ENCODE measurements at places on chromosomes 1 and 21.

- DNase-seq = no peak
Measured at GRCh38 chr1:212702672-212703071, 3.0 kb upstream of the BATF3 start.

- no peak for DNase-seq
Measured at GRCh38 chr1:29365906-29366670, 129.8 kb downstream of the PTPRU start.

DNA sequence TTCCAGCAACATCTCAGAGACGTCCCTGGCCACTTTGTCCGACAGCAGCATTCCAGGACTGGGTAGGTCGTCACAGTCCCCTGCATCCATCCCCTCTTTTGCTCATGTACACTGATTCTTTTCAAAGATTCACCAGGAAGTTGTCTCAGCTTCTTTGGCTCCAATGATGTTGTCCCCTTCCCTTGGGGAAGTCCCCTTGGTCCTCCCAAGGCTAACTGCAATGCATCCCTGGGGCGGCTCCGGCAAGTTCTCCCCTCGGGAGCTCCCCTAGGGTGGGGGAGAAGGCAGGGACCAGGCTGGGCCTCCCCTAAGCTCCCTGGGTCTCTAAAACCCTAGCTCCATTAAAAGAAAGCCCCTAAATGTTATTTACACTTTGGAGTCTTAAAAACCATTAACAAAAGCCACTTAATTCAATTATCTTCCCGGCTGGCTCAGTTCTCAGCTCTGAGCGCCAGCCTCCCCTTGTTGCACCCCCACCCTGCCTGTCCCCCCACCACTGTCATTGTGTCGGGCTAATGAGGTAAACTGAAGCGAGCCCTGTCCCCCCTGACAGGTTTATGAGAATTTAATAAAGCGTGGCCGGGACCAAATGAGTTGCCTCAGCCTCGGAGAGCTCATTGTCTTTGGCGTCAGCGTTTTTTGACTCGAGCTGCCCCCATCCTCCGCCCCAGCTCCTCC, 25.3 kb downstream of the KNCN start:
- no peak for DNase-seq

DNA sequence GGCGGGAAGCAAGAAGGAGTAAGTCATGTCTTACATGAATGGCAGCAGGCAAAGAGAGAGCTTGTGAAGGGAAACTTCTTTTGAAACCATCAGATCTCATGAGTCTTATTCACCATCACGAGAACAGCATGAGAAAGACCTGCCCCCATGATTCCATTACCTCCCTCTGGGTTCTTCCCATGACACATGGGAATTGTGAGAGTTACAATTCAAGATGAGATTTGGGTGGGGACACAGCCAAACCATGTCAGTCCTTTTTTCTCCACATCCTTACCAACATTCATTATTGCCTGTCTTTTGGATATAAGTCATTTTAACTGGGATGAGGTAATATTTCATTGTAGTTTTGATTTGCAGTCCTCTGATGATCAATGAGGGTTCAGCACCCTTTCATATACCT, 81.0 kb downstream of the DIRAS3 start:
- no peak for DNase-seq

DNA sequence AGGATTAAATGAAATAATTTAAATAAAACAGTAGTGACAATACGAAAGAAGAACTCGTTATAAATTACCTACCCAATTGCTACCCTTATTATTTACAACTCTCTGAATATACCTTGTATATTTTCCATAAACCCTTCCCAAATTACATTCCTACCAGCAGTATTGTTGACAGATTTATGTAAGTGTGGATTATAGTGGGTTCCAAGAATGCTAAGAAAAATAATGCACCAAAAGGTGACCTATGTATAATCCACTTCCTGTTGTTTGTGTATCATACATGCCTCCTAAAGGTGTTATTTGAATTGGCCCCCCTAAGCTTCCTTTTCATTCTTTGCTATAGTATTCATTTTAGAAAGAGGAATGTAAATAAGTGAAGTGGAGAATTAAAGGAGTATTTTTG, 33.2 kb upstream of the CXADR start:
- no peak for DNase-seq

GRCh38 chr1:87084244-87084836, 169.9 kb downstream of the HS2ST1 start:
- no peak for DNase-seq

GRCh38 chr1:85368073-85368770, 91.8 kb upstream of the BCL10 start:
- DNase-seq = no peak

GRCh38 chr1:78333502-78333901, 157.3 kb upstream of the PTGFR start:
- no peak for DNase-seq

GRCh38 chr1:62362061-62362917, 43.1 kb upstream of the KANK4 start:
- DNase-seq = no peak

GRCh38 chr1:116104667-116105066, 6.5 kb upstream of the MAB21L3 start:
- DNase-seq = no peak

DNA sequence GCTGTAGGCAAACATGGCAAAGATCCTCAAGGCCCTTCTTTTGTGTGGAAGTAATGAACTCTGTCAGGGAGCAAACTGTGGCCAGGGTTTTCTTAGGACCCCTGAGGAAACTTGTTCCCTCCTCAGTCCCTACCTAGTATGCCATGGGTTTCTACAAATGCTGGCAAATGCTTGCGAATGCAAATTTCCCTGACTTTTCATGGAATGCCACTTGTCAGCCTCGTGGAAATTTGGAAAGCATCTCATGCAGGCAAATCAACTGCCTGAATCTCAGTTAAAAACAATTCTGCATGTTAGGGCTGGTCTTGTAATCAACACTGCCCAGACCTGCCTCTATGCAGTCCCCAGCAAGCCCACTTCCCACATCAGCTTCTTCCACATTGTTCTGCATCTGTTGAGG, 334.9 kb upstream of the AJAP1 start:
- no peak for DNase-seq

GRCh38 chr1:176857632-176858031, 306.9 kb downstream of the ASTN1 start:
- no peak for DNase-seq

DNA sequence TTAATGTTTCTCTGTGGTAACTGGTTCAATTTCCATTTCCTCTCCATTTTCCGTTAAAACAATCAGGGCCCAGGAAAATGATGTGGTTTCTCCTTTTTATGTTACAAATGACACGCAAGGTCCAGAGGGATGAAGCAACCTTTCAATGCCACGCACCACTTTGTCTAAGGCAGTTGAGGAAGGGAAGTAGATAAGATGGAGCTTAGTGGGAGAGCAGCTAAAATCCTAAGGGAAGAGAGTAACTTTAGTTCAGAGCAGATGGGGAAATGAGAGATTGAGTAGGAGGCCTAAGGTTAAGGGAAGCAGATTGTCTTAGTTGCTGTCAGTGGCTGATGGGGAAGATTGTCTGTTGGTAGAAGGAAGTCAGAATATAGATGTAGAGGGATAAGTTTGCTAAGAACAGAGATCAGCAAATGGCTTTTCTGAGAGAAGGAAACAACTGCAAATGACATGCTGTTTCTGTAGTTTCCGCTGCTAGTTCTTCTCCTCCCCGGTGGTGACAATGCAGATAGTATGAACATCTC, 660 bp downstream of the CD1C start:
- DNase-seq = no peak

DNA sequence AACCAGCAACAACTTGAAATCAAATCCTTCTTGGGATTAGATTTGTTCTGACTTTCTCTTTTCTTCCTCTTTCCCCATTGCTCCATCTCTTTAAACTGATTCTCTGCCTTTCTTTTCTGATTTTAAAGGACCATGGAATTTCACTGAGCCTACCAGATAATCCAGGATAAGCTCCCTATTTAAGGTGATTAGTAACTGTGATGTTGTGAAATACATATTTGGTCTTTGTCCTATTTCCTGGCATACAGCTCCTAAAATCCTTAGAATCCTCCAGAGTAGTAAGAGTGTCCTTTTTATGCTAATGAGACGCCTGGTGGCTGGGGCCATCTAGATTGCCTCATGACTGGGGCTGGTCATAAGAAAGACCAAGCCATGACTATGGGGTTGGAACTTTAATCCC, 236.9 kb downstream of the USP25 start:
- DNase-seq = no peak

- DNase-seq = no peak
Measured at GRCh38 chr1:176566004-176566975, 103.3 kb downstream of the PAPPA2 start.

- no peak for DNase-seq
Measured at GRCh38 chr1:175209493-175209921, 16.9 kb upstream of the KIAA0040 start.

DNA sequence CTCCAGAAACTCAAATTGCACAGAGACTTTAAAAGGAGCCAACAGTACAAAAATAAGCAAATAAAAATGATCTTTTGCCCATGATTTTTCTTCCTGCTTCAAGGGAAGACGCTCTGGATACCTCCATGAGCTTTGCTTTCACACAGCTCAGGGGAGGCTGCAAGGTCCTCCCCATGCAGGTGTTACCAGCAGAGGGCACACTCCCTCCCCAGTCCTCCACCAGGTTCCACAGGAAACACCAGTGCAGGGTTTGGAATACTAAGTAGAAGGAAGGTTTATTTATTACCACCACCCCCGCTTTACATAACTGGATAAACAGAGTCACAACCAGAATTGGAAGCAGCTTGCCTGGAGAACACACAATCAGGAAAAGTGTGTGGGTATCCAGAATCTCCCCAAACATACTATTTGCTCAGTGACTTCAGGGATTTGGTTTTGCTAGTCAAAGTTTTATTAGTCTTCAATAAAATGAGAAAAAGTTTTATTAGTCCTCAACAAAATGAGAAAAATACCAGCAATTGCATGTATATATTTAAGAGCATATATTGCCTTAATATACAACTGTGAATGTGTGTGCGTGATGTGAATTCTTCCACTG, 37.3 kb downstream of the HSD3B1 start:
- no peak for DNase-seq

- no peak for DNase-seq
Measured at GRCh38 chr1:95195046-95195445, 39.0 kb upstream of the RWDD3 start.

DNA sequence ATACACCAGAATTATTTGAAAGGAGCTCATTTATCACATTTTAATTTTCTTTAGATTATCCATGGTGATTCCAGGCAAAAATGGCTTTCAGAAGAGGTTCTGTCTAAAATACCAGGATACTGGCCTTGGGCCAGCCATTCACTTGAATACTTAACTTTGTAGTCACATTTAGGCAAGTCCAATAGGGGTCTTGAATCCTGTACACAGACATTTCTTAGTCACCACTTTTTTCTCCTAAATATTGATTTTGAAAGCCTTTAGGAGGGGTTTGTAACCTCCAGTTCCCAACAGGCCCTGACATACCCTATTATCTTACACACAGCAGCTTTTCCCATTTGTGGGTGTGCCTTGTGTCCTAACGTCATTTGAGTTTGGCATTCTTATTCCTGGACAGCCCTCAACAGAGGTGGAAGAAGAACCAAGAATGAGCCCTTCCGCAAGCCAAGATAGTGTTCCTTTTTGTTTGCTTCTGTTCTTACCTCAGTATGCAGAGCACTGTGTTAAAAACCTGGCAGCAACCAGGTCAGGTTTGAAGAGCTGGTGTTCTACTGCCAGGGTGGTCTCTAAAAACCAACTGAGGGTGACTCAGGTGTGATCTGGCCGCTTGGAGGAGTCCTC, 19.5 kb downstream of the MAP3K7CL start:
- DNase-seq = no peak

GRCh38 chr1:246117066-246117791, 389.9 kb downstream of the SMYD3 start:
- no peak for DNase-seq

GRCh38 chr1:111769517-111770146, 13.9 kb downstream of the DDX20 start:
- DNase-seq = peak; percentile 4

Data from stimulated activated CD8-positive, alpha-beta memory T cell treated with anti-CD3 and anti-CD28 coated beads, Interleukin-7, amount 100 ng/mL, for 1 hour (primary cell).